EH (cell line): ENCODE measurements at places on chromosomes 11 and 22.

DNA sequence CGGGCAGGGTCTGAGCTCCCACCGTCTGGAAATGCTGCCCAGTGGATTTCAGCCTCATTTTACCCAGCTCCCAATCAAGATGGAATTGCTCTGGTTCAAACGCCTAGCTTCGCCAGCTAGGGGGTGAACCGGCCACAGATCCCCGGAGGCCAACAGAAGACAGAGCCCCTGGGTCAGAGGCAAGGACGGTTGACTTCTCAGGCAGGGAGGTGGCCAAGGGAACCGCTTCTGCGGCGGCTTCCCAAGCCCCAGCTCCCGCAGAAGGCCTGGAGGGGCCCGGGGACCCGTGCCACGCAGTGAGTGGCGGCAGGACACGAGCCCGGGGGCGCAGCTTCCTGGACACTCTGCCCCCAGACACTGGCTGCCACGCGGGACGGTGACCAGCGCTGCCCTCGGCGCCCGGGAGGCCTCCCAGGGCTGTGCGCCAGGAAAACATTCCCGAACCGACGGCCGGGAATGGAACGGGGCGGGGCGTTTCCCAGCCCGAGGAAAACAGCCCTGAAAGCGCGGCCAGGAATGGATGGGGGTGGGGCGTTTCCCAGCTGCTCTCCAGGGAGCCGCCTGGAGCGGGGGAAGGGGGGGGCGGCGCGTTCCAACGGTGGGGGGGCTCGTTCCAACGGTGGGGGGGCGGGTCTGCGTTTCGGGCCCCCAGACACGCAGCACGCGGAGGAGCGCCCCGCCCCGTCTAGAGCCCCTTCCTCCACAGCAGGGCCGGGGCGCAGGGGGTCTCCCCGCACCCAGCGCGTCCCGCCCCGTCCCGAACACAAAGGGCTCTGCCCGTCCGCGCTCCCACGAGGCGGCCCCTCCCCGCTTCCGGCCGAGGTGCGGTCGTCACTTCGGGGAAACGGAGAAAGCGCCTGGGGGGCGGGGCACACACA is 13.5 kb upstream of the B4GALNT4 start:
- peak; percentile 97 for DNase-seq

DNA sequence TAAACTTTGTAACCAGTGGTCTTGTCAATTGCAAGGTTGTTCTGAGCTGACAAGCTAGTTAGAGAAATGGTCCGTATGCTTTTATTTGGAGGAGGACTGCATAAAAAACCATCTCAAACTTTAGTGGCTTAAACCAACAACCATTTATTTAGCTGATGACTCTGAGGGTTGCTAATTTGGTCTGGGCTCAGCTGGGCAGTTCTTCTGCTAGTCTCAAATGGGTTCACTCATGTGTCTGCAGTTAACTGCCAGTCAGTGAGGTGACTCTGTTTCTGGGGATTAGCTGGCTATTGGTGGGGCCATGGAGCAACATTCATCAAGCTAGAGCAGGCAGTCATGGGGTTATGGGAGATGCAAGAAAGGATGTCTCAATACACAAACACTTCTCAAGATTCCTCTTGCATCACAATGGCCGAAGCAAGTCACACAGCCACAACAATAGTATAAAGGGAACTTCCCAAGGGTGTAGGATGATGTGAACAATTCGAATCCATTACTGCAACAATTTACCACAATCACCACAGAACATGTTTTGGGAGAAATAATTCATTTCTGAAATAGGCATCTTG is 521.9 kb downstream of the INSC start:
- no peak for DNase-seq

DNA sequence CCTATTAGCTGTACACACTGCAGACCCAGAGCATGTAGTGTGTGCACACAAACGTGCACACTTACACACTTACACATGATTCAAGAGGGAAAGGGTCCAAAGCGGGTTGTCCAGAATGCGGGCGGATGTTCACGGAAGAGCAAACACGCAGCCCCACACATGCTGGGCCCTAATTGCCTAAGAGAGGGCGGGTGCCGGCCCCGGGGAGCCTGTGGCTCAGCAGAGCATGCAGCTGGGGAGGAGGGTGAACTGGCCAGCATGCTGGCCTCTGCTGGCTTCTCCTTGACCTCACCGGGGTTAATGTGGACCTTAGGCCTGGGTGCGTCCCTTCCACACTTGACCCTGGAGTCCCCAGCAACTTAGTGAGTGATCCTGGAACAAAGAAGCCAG is 816.3 kb downstream of the BRD1 start:
- no peak for DNase-seq

DNA sequence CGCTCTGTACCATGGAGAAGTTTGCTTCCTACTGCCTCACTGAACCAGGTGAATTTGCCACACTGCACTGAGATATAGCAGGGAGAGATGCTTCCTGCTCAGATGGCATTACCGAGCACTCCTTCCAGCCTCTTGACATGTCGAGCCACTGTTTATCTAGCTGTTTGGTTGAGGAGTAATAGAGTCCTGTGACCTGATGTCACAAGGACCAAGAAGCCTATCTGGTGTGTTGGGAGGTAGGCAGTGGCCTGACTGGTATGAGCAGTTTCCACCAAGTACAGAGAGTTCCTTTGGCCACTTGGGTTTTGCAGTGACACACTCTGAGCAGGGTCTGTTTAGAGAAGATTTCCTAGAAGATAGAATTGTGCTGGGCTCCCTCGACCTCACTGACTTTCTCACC is 5.2 kb downstream of the ACAD8 start:
- no peak for DNase-seq

DNA sequence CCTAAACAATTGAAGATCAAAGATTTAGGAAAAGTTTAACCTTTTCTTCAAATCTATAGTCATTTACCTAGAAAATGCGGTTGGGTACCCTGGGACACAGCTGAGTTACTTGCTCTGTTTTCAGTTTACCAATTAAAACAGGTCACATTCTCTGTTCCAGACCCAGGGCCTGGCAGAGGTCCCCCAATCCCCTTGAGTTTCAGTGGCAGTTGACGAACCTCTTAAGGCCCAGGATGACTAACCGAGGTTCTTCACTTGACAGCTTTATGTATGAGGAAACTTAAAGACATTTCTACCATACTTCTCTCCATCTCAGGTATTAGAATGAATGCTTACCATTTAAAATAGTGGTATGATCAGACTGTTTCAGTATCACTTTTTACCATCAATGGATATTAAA is 16.3 kb downstream of the LDHAL6A start:
- DNase-seq, result no peak

DNA sequence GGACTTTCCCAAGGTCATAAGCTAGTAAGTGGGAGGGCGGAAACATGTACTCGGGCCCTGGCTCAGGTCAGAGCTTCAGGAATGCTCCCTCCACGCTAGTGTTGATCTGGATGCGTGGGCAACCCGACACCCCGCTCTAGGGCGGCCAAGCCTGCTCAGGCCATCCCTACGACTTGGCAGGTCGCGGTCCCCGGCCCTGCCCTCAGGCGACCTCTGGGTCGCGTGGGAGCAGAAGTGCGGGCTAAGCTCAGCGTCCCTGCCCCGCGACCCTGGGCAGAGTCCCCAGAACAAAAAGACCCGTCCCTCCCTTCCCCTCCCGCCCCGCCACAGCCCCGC is 781 bp upstream of the TEF start:
- DNase-seq, result peak; percentile 93

GRCh38 chr11:125168918-125169456 is 4.4 kb downstream of the PKNOX2 start:
- no peak for DNase-seq

- DNase-seq, result no peak
Measured at GRCh38 chr11:130560000-130560780, 111.7 kb downstream of the ADAMTS15 start.

DNA sequence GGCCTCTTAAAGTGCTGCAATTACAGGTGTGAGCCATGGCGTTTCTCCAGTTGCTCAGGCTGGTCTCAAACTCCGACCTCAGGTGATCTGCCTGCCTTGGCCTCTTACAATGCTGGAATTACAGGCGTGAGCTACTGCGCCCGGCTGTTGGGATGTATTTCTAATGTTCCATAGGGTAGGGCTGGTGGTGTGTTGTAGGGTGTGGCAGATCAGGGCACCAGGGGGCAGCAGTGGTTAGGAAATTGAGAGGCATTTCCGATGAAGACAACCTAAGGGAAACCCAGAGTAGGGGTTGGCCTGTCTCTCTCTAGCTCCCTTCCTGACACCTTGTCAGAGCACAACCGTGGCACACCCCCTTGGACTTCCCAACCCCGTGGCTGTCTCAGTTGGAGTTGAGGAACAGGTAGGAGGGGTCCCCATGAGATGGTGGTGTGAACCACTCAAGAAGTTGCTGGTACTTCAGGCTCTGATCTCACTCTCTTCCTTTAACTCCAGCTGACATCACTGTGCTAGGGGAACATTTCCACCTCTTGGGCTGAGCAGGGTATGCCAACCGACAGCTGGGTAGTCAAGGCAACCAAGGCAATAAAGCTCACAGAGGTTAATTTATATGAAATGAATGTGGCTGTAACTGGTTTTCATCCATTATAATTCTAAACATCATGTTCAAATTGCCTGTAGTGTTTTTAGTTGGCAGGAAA is 33.0 kb downstream of the YWHAH start:
- DNase-seq, result peak; percentile 72

- no peak for DNase-seq
Measured at GRCh38 chr11:80239217-80239616, 798.4 kb upstream of the TENM4 start.

DNA sequence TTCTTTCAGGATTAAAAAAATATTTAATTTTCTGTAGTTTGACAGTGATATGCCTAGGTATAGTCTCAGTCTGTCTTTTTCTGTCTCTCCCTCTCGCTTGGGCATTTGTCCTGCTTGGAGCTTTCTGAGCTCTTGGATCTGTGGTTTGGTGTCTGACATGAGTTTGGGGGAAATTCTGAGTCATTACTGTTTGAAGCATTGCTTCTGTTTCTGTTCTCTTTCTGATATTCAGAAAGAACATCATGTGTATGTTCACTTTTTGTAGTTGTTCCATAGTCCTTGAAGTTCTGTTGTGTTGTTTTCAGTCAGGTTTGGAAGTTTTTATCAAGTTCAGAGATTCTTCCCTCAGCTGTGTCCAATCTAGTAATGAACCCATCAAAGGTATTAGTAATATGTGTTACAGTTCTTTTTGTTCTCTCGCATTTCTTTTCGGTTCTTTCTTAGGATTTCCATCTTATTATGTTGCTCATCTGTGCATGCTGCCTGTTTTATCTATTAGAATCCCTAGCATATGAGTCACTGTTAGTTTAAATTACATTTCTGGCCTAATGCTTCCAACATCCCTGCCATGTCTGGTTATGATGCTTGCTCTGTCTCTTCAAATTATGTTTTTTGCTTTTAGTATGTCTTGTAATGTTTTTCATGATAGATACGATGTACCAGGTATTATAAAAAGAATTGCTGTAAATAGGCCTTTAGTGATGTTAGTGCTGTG is 48.4 kb downstream of the DDX10 start:
- DNase-seq, result peak; percentile 70

GRCh38 chr11:85231588-85231987 is 395.6 kb downstream of the DLG2 start:
- no peak for DNase-seq

- no peak for DNase-seq
Measured at GRCh38 chr11:37978647-37979046, 1380.6 kb upstream of the RAG2 start.

DNA sequence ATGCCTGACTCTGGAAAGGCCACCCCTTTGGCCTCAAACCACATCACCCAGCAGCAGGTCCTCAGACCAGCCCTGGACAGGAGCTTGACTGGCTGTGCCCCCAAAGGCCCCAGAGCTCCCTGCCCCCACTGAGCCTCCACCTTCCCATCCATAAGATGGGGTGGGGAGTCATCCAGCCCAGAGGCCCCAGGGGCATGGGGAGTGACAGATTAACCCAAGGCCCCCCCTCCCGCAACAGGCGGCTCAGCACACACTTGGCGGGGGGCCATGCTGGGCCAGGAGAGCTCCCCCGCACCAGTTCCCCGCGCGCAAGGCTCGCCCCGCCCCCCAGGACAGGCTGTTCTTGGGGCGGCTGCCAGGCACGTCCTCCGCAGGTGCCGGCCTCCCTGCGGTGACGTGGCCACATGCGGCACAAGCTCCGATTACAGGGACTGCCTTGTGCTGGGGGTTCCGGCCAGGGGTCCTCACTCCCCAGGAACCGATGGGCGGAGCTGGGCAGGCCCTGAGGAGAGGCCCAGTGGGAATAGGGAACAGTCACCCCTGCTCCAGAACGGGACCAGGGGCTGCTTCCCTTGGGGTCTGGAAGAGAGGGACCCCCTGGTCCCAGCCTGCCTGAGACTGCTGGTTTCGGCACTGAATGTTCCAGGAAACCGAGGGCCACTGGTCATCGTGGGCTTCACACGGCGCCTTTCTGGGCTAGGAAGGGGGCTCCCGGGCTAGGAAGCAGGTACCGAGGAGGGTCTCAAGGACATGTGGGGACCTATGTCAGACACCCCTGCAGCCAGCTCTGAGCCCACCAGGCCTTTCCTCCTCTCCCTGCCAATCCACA is 5.1 kb upstream of the CDKN1C start:
- DNase-seq, result peak; percentile 45

GRCh38 chr11:109765709-109766311 is 327.4 kb upstream of the ZC3H12C start:
- DNase-seq, result no peak

DNA sequence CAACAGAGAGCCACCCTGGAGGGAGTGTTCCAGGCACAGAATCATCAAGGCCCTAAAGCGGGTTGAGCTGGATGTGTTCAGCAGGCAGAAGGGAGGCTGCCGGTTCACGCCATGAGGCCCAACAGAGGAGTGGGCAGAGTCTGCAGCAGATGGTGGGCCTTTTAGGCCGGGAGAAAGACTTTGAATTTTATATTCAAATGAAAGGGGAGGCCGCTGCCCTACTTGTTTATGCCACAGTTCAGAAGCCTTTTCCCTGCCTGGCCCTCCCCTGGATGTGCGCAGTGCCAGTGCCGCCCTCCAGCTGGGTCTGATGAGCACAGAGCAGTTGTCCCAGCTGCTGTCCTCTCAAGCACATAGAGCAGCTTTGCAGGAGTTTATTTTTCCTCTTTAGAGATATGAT is 46.9 kb upstream of the TTC12 start:
- no peak for DNase-seq

DNA sequence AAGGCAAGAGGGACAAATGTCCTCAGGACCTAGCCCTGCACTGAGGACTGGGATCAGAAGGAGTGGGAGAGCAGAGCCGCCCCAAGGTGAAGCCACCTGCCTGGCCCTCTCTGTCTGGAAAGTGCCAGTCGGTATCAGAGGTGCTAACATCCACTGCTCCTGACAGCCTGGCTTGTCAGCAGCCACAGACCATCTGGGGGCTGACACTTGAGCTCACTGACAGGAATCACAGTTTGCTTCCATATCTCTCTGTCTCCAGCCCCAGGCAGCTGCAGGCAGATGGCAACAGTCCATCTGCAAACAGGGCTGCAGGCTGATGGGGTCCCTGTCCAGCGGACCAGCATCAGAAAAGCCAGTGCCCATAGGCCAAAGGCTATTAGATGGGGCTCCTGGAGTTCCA is 5.5 kb downstream of the OPCML start:
- DNase-seq, result no peak
